Gastrocnemius medialis (tissue), 4 donors: ENCODE measurements at places on chromosomes 12 and 14. TPM values are rescaled to one million over a fixed set of nuclear protein-coding genes. Genes with fewer than 3 reads are reported as not detected.

PTHLH gene
- total RNA-seq: 0.26 TPM

LMNTD1 gene
- total RNA-seq: not detected

DNAH10 gene
- not detected for total RNA-seq

COCH gene
- 0.39 TPM for total RNA-seq

LRP1-AS gene
- total RNA-seq: not detected

GRCh38 chr12:121590476-121591143, 9.8 kb upstream of the KDM2B start:
- peaks cover 19% of the 10 kb centered on the region for H3K4me1 ChIP-seq
- H3K4me3 ChIP-seq: peak overlapping the region; percentile 58
- no peaks in the 10 kb centered on the region for H3K27me3 ChIP-seq
- H3K27ac ChIP-seq: peak overlapping the region; percentile 92
- no peaks in the 10 kb centered on the region for H3K36me3 ChIP-seq
- no peak for DNase-seq

DNA sequence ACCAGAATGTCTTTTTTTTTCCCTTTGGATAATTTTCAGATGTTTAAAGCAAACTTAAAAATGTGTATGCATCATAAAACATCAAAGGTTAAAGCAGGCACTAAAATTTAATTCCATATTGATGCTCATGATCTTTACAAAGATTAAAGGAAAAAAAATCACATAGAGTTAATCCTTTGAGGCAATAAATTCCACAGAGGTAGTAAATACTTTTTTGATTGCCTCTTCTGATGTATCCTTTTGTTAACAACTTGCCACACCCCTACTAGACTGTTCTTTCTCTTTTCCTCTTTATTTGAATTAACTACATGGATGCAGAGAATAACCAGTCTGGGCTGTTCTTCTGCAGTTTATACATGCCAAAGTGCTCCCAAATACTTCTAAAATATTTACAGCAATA, 45.2 kb upstream of the KCNJ8 start:
- no peak for DNase-seq
- no peak overlapping the region for H3K4me3 ChIP-seq
- peaks cover 73% of the 10 kb centered on the region for H3K4me1 ChIP-seq
- no peaks in the 10 kb centered on the region for H3K27me3 ChIP-seq
- H3K36me3 ChIP-seq: peaks cover 5% of the 10 kb centered on the region

DNA sequence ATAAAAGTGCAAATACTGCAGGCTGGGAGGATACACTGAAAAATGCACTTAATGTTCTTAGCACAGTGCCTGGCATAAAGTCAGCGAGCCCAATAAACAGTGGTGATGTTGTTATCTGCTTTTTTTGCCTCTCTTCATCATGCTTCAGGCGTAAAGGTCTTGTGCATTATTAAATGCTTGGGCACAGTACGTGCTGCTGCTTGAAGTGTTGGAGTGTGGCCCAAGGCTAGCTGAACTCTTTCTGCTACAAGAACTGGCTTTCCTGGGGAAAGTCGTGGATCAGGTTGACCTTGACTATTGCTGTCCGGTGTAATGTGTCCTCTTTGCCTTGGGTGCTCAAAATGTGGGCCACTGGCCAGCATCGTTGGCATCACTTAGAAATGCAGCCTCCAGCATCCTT, 43.0 kb downstream of the SMOC1 start:
- H3K4me1 ChIP-seq: no peaks in the 10 kb centered on the region
- no peaks in the 10 kb centered on the region for H3K36me3 ChIP-seq
- no peak for DNase-seq

DNA sequence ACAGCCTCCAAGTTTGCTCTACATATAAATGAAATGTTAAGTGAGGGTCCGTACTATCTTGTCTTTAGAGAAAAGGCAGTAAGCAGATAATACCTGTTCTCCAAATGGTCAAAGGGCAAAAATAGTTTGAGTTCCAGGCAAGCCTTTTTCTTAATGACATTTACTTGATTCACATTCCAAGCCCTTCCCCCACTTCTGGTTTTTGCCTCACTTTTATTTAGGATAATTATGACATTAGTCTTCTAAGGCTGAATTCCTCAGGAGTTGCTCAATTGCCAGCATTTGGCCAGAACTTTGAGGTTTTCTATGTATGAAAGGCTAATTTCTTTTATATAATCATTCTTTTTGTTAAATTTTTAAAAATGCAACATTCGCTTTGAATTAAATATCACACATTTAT, 62.5 kb upstream of the DUSP6 start:
- no peaks in the 10 kb centered on the region for H3K4me1 ChIP-seq
- no peak for DNase-seq
- no peaks in the 10 kb centered on the region for H3K36me3 ChIP-seq
- no peak overlapping the region for H3K27ac ChIP-seq
- H3K4me3 ChIP-seq: no peak overlapping the region

DNA sequence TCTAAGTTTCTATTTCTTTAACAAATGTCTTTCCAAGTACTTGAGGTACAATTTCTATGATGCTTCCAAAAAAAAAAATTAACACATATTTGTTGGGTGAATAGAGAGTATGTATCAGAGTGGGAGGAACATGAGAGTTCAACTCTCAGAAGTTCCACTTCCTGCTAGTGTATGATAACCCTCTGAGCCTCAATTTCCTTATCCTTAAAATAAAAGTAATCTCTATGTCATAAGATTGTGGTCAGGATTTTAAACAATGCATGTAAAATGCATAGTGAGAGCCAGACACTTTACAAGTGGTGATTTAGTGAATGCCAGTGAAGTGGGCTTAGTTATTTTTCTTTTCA, 270.3 kb upstream of the AMIGO2 start:
- no peaks in the 10 kb centered on the region for H3K4me1 ChIP-seq
- no peak overlapping the region for H3K27ac ChIP-seq
- no peaks in the 10 kb centered on the region for H3K27me3 ChIP-seq
- no peak for DNase-seq
- H3K36me3 ChIP-seq: no peaks in the 10 kb centered on the region
- H3K4me3 ChIP-seq: no peak overlapping the region

GRCh38 chr14:61564618-61565091, 130.7 kb upstream of the HIF1A start:
- no peaks in the 10 kb centered on the region for H3K27me3 ChIP-seq
- H3K4me1 ChIP-seq: peaks cover 19% of the 10 kb centered on the region
- no peak overlapping the region for H3K27ac ChIP-seq
- no peak for DNase-seq
- no peaks in the 10 kb centered on the region for H3K36me3 ChIP-seq
- no peak overlapping the region for H3K4me3 ChIP-seq

DNA sequence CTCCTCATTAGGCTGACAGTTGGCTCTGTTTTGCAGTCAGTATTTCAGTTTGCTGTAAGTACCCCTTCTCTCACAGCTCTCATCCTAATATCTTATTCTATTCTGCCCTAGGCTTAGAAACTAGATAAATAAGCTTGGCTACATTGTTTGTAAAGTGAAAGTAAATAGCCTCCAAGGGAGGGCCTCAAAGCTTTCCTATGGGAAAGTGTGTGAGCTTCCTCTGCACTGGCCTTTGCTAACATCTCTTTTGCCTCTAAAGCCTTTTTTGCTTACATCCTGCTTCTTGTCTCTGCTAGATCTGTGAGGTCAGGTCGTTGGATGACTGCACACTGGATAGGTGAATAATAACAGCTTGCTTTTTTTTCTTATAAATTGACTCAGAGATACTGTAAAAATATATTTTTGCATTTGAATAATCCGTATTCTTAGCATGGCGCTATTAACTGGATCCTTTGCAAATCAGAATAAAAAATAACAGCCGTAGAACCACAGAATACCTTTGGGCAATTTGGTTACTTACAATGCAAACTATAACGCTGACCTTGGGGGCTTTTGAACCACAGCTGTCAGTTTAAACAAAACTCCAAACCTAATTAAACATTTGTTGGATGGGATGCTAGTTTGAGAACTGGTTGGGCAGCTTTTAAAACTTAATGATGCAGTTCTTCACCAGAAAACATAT, 55.1 kb downstream of the TTC6 start:
- no peaks in the 10 kb centered on the region for H3K4me1 ChIP-seq
- H3K4me3 ChIP-seq: no peak overlapping the region
- no peaks in the 10 kb centered on the region for H3K36me3 ChIP-seq
- H3K27ac ChIP-seq: no peak overlapping the region

- H3K36me3 ChIP-seq: no peaks in the 10 kb centered on the region
- H3K27me3 ChIP-seq: no peaks in the 10 kb centered on the region
- peaks cover 5% of the 10 kb centered on the region for H3K4me1 ChIP-seq
- no peak for DNase-seq
Measured at GRCh38 chr12:131136539-131136872, 182.8 kb downstream of the ADGRD1 start.

GRCh38 chr12:121440768-121441167, 40.9 kb downstream of the RNF34 start:
- peaks cover 47% of the 10 kb centered on the region for H3K36me3 ChIP-seq
- no peak overlapping the region for H3K27ac ChIP-seq
- no peaks in the 10 kb centered on the region for H3K4me1 ChIP-seq

- no peak overlapping the region for H3K4me3 ChIP-seq
- H3K27me3 ChIP-seq: no peaks in the 10 kb centered on the region
- no peaks in the 10 kb centered on the region for H3K4me1 ChIP-seq
- no peaks in the 10 kb centered on the region for H3K36me3 ChIP-seq
Measured at GRCh38 chr12:59823567-59823966, 227.7 kb downstream of the SLC16A7 start.

DNA sequence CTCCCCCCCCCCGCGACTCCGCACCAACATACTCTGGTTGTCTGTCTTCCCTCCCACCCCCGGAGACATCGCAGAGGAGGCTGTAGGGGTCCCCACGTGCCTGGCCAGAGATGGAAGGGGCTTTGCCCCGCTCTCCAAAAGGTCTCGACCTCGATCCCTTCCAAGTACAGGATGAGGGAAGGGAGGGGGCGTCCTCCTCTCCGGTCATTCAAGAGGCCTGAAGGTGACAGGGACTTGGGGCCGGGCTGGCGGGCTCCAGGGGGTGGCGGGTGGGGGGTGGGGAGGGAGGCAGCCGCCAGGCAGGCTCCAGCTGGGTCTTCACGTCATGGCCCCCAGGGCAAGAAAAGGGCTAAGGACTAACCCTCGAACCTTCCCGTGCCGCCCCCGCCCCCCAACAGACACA, 15.1 kb downstream of the TBX3 start:
- H3K27me3 ChIP-seq: peaks cover 12% of the 10 kb centered on the region
- H3K4me1 ChIP-seq: peaks cover 7% of the 10 kb centered on the region
- peak overlapping the region; percentile 64 for H3K27ac ChIP-seq
- DNase-seq: no peak
- peak overlapping the region; percentile 66 for H3K4me3 ChIP-seq

DNA sequence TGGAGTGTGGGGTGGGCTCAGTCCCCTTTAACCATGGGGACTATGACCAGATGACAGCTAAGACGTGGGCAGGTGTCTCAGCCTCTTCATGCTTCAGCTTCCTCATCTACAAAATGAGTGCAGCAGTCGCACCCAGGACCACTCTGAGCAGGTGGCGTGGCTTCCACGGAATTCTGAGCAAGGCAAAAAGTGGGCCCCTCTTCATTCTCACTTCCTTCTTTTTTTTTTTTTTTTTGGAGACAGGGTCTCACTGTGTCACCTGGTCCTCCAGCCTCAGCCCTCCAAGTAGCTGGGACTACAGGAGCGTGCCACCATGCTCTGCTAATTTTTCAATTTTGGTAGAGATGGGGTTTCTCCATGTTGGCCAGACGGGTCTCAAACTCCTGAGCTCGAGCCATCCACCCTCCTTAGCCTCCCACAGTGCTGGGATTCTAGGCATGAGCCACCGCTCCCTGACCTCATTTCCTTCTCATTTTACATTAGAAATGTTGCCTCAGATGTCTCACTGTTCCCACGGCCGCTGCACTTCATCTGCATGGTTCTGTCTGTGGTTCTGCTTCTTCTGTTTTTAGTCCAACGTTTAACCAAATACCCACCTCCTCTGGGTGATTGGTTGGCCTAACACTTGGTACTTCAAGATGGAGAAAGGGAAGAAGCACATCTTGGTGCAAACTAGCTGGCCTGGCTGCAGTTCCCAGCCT, 41.3 kb upstream of the BCL7A start:
- H3K27me3 ChIP-seq: no peaks in the 10 kb centered on the region
- DNase-seq: no peak
- no peaks in the 10 kb centered on the region for H3K36me3 ChIP-seq

- DNase-seq: no peak
- H3K36me3 ChIP-seq: no peaks in the 10 kb centered on the region
- no peaks in the 10 kb centered on the region for H3K27me3 ChIP-seq
- no peak overlapping the region for H3K4me3 ChIP-seq
Measured at GRCh38 chr12:87290505-87290904, 738.7 kb downstream of the C12orf50 start.

DNA sequence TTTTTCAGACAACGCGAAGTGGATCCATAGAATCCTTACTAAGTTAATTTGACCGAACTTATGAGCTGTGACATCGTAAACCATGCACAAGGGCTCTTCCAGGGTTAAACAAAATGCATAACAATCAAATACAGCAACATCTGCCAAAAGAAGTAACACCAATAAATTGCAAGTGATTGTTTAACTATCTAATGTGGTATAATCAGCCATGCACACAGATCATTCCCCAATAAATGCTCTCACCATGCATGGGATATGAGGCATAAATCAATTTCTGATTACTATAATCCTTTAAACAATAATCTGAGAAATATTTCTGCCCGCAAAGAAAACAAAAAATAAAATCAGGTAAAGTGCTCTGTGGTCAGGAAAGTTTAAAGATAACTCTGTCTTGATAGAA, 7.7 kb upstream of the PLEKHG7 start:
- H3K4me3 ChIP-seq: no peak overlapping the region
- no peaks in the 10 kb centered on the region for H3K36me3 ChIP-seq
- no peak overlapping the region for H3K27ac ChIP-seq
- H3K27me3 ChIP-seq: no peaks in the 10 kb centered on the region

- peaks cover 38% of the 10 kb centered on the region for H3K4me1 ChIP-seq
- H3K27me3 ChIP-seq: no peaks in the 10 kb centered on the region
- H3K36me3 ChIP-seq: no peaks in the 10 kb centered on the region
- H3K4me3 ChIP-seq: no peak overlapping the region
- no peak for DNase-seq
Measured at GRCh38 chr14:105173901-105174894, 5.6 kb upstream of the JAG2 start.
